ENCODE measurements at places on chromosomes 7 and 10.

DNA sequence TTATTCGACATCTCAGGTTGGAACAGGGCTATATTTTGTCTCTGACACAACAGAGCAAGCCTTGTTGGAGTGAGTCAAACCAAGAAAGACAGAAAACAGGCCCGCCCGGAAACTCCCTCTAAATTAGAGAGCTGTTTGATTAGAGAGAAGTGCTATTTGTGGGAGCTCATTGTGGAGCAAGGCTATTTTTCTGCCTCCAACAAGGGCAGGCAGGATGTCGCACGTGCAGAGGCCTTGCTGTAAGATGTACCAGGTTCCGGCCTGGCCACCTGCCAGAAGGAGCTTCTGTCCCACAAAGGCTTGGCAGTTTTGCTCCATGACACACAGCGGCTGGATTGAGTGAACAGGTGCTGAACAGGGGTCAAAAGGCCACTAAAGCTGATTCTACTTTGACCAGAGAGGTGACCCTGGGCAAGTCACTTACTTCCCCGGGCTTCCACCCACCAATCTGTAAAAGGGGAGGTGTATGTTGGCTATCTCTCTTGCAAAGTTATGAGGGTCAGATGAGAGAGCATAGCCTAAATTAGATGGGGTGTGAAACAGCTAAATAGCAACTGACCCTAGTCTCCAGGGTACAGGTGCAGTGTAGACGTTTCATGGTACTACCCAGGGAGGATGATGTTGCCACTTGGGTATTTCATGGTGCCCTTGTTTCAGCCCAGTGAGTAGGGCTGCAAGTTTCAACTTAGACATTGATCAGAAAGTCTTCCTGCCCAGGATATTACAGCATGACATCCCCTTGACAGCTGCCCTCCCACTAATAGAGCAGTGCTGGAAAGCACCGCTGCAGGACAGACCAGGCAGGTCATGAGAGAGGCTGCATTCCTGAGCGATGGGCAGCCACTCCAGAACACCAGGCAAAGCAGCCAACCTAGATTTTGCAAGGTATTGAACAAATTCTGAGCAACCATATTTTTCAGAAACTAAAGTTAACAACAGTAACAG lies 62.0 kb downstream of the VSTM4 start:
- DNase-seq = no peak

GRCh38 chr7:115679976-115680375 lies 350.6 kb downstream of the TFEC start:
- peak; percentile 41 for DNase-seq

DNA sequence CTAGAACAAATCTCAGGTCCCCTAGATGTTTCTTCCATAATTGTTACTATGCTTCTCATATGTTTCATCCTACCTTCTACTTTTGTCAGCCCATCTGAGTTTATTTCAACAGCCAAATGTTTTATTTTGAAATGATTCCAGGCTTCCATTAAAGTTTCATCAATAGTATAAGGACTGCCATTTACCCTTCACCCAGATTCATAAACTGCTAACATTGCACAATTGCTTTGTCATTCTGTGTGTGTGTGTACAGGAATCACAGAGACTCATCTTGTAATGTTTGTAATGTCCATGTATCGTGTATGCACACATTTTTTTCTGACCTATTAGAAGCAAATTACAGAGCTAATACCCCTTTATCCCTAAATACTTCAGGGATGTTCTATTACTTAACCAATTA lies 25.5 kb downstream of the MMRN2 start:
- no peak for DNase-seq

DNA sequence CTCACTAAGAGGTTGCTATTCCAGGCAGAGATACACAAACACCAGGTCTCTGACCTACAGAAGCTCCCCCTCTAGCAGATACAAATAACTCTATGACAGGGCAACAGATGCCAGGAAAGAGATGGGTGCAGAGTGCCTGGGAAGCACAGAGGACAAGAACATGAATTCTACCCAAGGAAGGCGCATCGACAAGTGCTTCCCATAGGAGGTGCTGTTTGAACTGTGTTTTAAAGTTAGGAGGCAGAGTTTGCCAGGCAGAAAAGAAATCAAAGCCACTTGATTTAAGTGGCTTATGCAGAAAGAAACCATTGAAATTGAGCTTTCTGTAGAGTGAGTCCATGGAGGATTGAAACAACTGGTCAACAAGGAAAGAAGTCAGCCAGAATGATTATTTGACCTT lies 35.3 kb upstream of the EGR2 start:
- no peak for DNase-seq

DNA sequence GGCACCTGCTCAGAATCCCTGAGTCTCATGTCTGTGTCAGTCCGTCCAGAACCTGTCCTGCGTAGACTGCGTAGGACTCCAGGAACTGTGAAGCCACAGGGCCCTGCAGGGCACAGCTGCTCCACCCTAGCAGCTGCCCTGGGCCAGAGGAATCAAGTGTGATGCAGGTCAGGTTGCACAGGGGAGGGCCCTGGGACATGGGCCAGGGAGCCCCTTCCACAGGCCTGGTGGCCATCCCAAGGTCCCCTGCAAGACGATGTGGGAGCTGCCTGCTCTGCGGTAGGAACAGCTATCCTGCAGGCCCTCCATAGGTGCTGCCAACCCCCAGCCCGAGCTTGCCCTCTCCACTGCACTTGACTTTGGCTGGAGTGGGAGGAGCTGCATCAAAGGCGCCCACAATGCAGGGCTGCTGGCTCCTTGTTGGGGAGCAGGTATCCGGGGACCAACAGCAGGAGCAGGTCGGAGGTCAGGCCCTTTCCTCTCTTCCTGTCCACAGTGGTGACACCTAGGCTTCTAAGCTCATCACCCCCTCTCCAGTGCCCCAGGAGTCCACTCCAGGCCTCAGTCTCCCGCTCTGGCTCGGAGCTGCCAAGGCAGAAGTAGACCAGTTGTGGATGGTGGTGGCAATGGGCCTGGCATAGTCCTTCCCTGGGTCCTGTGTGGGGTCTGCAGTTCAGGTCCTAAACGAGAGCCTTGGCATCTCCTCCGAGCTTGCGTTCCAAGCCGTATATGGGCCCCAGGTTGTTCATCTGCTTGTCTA lies 149.1 kb downstream of the MAPK8 start:
- DNase-seq = no peak

DNA sequence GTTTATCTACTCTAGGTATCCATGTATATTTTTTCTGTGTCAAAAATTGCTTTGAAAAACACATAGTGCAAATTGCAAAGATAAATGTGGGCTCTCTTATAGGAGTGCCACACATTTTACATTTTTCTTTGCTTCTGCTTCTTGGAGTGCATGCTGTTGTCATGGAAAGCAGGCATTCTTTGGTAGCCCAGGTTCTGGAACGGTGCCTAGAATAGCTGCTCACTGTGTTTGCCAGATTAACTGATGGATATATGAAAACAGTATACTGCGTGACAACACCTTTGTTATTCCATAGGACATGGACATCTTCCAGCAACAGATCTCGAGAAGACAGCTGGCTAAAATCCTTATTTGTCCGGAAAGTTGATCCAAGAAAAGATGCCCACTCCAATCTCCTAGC lies 13.4 kb downstream of the NIPSNAP2 start:
- no peak for DNase-seq

DNA sequence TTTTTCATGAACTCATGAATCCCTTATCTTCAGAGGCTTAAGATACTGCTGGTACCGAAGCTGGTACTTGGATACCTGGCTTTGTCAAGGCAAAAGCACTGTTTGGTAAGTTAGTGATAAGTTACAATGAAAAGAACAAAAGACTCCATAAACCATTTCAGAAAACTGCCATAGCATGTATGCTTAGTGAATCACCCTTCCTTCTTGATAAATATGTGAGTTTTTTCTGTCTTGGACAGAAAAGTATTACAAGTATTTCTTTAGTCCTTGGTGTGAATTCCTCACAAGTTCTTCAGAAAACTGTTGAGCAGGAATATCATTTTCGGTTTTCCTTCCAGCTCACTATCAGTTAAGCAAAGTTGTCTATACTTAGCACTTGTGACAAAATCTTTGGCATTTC lies 25.6 kb downstream of the PUS7 start:
- DNase-seq = no peak

DNA sequence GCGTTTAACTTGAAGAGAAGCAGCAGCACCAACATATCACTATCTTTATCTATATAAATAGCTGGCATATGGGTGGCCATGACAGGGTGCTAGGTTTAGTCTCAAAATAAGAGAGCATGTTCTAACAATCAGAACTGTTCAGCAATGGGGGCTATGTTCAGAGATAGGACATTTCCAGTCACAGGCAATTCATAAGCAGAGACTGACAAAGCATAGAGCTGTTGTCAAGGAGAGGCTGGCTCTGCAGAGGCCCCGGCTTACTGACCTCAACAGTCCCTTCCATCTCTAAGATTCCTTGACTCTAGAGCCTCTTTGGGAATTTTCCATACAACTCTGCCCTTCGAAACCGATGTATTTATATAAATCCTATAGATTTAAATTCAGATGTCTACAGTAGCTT lies 17.2 kb downstream of the ANK3 start:
- no peak for DNase-seq

- DNase-seq = no peak
Measured at GRCh38 chr10:48598936-48599829, 5.7 kb downstream of the ARHGAP22 start.

DNA sequence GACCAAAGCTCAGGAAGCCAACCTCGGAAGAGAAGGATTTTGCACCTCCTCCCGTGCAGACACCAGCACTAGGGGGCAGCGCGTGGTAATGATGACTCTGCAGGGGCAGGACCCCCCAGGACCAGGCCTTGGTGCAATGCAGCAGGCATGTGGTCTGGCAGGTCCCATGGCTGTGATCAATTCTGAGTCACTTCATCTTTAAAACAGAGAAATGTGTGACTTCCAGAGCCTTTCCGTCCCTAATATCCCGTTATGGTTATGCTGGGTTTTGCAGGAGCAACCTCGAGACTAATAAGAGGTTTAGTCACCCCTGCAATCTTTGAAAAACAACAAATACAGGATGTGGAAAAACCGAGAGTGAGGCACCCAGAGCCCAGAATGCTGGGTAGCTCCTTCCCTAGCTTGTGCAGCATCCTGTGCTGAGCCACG lies 30.2 kb upstream of the GJD4 start:
- no peak for DNase-seq

- no peak for DNase-seq
Measured at GRCh38 chr7:99120501-99120900, 23.4 kb downstream of the SMURF1 start.

GRCh38 chr7:75878312-75878768 lies 494 bp upstream of the RHBDD2 start:
- no peak for DNase-seq

DNA sequence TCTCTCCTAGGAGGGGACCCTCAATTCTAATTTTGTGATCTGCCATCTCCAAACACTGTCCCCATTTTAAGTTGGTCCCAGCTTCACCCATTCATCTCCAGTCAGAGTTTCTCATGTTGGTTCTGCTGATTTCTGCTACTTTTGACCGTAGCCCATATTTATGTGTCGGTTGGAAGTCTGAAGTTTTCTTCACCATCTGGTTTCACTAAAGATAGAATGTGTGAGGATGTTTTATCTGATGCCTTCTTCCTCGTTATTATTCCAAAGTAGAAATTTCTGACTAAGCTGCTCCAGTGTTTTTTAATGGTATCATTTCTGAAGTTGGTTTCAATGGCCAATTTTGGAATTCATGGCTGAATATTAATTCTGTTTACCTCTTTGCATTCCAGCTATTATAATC lies 21.3 kb upstream of the IFIT2 start:
- no peak for DNase-seq

- no peak for DNase-seq
Measured at GRCh38 chr10:70155255-70155838, 8.8 kb upstream of the TYSND1 start.

GRCh38 chr7:116984917-116985316 lies 31.6 kb downstream of the ST7 start:
- DNase-seq = peak; percentile 44

DNA sequence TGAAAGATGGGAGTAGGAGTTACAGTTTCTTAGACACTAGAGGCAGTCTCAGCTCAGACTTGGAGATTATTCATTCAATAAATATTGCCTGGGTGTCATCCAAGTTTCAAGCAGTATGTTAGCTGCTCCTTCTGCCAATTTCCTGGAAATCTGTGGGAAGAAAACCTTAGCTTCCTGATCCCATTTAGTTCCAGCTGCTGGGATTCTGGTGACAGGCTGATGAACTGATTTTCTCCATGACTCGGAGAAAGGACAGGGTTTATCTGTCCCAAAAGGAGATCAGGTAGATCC lies 95.8 kb downstream of the CLEC2L start:
- DNase-seq = no peak

GRCh38 chr7:21869785-21870402 lies 75.8 kb downstream of the CDCA7L start:
- no peak for DNase-seq

DNA sequence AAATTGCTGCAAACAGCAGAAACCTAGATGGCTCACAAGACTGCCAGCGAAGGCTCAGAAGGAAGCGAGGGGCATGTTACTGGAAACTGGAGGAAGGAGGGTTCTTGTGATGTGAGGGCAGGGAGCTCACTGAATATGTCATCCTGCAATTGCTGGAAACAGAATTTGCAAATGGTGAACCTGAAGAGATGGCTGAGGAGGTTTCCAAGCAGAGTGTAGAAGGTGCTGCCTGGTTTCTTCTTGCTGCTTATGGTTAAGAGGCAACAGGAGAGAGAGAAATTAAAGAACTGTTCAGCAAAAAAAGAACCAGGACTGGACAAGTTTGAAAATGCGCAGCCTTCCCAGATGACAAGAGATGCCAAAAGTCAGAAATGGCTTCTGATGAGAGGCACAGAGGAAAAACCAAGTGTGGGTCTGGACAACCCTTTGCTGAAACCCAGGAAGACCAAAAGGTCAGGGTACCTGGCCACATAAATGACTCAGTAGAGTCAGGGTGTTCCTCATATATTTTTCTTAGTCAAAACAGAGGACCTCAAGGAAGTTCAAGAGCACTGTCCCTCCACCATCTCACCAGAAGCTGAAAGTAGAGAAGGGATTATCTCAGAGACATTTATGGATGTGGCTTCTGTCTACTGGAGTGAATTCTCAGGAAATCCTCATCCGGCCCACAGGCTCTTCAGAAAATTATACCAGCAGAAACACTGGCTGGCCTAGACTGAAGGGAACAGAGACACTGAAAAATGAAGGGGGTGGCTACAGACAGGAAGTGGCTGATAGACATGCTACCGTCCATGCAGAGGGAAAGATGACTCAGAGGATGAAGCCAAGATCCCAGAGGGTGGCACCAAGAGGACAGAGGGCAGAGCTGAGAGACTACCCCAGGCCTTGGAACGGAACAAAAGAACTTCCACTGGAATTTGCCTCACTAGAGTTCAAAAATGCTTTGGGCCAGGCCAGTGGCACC lies 10.1 kb downstream of the PAPOLB start:
- peak; percentile 16 for DNase-seq

Measured in LoVo (cell line).